Stimulated activated CD8-positive, alpha-beta memory T cell treated with anti-CD3 and anti-CD28 coated beads, Interleukin-15, amount 100 ng/mL, for 24 hours (primary cell): ENCODE measurements at places on chromosomes 4 and X.

GRCh38 chr4:169741569-169741968, 16.2 kb downstream of the HPF1 start:
- no peak for DNase-seq

- DNase-seq: no peak
Measured at GRCh38 chr4:43296946-43297528, 404.5 kb downstream of the GRXCR1 start.

DNA sequence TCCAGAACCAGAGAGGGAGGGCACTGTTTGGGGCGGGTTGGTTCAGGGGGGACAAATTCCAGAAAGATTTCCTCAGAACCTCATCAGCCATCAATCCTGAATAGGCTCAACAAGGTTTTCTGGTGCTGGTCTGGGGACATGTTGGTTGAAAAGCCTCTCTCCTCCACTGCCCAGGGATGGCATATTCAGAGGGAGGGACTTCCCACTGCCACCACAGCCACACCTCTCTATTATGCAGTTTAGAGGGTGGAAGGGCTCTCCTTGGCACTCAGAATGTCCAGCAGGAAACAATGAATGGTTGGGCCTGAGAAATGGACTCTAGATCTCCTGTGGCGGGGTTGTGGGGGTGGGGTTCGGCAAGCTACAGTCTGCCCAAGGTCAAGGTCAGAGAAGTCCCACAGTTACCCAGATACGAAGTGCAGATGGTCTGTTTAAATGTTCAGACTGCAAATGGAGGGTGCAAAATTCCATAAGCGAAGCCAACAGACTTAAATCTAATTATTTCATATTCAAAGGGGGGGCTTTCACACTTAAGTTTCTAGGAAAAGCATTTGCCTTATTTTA, 70.7 kb downstream of the LEF1 start:
- DNase-seq: no peak

DNA sequence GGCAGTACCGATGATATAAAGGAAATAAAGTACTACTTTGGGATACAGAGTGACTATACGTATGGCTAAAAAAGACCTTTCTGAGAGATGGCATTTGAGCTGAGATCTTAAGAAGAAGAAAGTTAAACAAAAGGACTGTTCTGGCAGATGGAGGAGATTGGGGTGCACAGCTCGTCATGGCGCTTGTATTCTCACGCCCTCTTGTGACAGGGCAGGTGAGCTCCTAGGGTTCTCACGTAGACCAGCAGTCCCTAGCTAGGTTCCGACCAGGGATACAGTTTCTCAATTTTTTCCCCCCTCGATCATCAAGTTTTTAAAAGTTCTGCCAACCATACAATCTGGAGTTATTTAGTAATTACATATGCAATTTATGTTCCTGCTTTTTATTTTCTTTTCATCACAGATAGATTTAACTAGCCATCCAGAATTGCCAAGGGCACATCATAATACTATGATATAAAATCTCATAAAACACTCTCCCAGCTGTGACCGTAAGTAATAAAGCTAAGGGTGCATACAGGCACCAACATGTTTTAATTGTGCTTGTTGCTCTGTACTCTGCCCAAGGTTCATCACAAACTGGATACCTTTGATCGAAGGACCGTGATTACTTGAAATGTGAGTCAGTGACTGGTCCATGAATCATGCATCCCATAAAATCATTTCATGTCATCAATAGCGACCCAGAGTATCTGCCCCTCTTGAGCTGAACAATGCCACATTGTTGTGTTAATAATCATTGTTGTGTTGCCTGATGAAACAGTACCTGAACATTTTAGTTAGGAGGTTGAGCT, 69.4 kb upstream of the ZNF518B start:
- DNase-seq: no peak

GRCh38 chr4:3263053-3263875, 14.3 kb downstream of the MSANTD1 start:
- DNase-seq: no peak
